ENCODE measurements at places on chromosomes 11 and 22.

GRCh38 chr22:40410272-40410671 lies 39.9 kb downstream of the SGSM3 start:
- DNase-seq, result no peak

DNA sequence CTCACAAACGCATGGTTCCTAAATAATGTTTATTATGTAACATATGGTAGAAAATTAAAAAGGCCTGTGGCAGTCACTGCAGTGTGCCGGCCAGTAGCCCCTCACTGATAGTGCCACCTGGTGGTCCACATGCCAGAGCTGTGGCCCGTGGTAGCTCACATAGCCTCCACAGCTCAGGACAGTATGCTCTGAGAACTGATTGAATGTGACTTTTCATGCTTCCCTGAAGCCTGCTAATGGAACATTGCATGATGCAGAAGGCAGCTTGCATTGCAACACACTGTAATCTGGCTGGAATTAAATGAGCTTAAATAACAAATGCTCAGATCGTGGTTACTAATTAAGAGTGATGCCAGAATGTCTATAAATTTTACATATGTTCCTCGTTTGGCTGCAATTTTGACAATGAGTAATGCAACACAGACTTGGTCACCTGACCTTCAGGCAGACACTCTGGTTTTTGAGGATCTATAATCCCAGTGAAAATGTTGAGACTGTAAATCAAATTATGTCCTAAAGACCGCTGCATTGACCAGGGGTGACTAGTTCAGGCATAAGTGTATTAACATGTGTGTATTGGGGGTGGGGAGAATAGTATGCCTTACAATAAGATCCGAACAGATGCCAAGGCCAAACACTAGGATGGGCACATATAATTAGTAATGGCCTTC lies 566.4 kb downstream of the METTL15 start:
- no peak for DNase-seq

DNA sequence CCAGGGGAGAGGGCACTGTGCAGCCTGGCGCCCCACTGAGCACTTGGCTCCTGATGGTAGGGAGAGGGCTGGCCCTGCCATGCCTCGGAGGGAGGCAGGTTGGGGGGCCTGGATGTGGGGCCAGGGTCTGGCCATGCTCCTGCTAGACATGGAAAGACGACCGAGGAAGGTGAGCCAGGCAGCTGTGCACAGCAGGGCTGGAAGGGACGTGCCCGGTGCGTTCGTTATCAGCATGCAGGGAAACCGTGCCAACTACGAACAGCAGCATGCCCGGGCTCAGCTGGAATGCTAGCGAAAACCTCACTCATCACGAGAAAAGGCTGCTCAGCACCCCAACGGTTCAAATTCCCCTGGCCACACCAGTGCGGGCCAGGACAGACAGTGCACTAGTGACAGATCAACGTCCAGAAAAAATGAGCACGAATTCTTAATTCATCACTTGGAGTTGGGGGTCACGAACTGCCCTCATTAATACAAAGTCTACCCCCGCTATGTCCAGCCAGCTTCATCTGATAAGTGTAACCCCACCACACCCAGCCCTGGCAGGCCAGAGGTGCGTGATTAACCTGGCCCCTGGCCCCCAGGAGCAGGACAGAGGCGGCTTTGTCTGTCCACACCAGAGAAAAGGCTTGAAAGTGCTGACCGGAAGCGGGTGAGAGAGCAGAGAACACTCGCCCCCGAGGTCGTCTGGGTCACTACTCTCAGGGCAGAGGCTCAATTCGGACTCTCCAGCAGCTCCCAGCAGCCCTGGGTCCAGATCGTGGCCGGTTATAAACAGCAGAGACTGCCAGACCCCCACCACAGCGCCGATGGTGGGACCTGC lies 84.2 kb downstream of the CELSR1 start:
- no peak for DNase-seq

DNA sequence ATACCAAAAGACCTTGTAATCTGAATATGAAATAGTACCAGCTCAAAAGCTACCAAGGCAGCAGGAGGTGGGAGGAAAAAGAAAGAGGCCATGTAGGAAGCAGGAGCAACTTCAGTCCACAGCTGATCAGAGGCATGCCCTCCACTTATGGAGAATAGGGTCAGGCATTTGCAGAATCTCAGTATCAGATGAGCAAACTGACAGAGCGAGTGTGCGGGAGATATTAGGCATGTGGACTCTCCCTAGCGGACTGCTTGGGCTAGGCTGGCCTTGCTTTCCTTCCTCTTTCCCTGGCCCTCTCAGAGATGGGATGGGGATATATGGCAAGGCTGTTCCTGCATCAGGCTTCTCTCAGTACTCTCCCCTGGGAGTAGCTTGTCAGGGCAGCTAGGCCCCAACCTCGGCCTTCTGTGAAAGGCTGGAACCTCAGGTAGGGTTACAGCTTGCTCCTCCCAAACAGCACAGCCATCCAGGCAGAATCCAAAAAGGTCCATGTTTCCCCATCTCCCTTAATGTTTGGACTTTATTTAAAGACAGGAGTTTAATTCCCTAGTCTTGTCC lies 37.0 kb downstream of the ETS1 start:
- no peak for DNase-seq

DNA sequence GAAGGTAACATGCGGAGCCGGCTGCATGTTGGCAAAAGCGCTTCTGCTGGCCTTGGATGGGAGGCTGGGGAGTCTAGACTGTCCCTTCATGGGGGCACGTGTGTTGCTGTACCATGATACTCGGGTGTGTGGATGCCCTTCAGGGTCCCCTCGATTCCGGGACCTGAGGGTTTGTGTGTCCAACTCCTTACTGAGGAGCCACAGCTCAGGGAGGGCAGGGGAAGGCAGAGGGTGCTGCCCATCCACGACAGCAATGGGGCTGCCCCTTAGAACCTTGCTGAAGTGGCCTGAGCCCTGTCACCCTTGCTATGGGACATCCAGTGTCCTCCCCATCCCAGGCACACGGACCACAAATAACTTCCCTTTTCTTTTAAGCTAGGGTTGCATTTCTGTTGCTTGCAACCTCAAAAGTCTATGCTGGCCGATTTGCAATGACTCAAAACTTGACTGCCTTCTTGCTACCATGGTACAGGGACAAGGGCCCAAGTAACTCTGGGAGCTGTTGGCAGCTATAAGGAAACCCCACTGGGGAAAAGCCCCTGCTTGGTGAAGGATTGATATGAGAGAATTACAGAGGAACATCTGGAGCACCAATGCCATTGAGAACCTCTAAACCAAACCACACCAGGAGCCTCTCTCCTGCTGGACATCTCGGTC lies 43.8 kb downstream of the RTL6 start:
- DNase-seq, result no peak

DNA sequence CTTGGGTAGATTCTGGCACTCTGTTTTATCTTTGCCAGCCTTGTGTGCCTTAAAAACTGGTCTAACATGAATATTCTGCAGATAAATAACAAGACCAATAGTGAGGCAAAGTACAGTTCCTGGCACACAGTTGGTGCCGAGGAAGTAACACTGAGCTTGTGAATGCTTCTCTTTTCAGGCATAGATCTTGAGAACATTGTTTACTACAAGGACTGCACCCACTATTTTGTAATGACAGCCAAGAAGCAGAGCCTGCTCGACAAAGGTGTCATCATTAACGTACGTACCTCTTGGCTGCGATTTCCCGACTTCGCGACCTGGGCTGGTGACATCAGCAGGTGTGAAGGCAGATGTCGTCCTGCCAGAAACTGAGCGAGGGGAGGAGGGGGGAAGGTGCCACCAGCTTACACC lies 105.7 kb downstream of the MICAL2 start:
- DNase-seq, result no peak

- no peak for DNase-seq
These were observed 1.4 kb downstream of the NECTIN1 start for GRCh38 chr11:119727523-119728151.

- no peak for DNase-seq
These were observed 415.7 kb downstream of the TENM4 start for GRCh38 chr11:79025097-79025496.

DNA sequence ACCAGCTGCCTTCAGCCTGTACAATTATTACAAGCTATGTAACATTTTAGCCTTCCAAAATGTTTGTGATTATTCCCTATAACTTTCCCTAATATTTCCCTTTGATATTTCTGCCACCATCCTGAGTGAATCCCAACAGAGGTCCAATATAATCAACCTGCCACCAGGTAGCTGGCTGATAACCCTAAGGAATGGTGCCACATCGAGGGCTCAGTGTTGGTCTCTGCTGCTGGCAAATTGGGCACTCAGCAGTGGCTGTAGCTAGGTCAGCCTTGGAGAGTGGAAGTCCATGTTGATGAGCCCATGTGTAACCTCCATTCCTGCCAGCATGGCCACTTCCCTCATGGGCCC lies 121.2 kb downstream of the ZNF280B start:
- DNase-seq, result no peak

GRCh38 chr11:114281388-114281956 lies 14.7 kb upstream of the NNMT start:
- DNase-seq, result no peak

- DNase-seq, result no peak
These were observed 20.8 kb downstream of the CARS1 start for GRCh38 chr11:3036419-3036818.

GRCh38 chr11:42201603-42202148 lies 742.2 kb upstream of the LRRC4C start:
- no peak for DNase-seq

- DNase-seq, result no peak
These were observed 468.3 kb downstream of the TBC1D22A start for GRCh38 chr22:47230741-47231140.

DNA sequence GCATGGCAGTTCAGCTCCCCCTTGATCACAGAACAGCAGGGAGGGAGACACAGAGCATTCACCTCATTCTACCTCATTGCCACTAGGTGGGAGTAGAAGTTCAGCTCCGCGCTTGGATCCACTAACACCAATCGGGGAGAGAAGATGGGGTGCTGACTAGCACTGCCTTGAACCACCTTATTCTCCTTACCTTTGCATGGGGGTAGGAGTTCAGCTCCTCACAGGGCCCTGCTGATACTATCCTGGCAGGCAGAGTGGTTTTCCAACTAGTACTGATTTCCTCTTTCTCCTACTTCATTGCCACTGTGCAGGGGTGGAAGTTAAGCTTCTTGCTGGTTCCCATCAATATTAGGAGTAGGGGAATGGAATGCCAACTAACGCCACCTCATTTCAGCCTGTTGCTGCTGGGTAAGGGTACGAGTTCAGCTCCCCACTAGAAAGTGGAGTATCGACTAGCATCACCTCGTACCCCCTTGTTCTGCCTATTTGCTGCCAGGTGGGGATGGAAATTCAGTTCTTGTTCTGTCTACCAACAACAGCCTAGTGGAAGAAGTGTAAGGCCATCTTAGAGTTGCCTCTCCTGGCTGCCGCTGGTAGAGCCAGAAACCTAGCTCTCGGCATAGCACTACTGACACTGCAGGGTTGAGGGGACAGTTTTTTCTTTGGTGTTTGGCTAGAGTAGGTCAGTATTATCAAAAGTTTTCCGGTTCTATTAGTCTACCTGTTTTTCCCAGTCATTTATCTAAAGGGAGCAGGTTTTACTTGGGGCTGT lies 550.9 kb upstream of the CCDC90B start:
- DNase-seq, result no peak

DNA sequence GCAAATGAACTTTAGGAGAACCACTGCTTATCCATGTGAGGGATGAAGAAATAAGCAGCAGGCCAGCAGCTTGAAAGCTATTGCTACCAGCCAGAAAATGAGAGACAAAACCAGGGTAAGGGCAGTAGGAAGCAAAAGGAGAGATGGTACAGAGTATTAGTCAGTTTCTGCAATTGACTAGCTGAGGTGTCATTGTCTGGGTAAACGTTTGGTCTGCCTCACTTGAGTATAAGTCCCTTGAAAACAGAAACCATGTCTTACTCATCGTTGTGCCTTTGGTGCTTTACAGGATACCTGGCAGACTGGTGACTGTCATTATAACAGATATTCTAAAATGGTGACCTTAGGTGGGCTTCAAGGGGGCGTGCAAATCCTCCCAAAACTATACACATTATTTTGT lies 63.9 kb upstream of the USP47 start:
- no peak for DNase-seq

GRCh38 chr11:66510990-66511339 lies 530 bp downstream of the BBS1 start:
- DNase-seq, result no peak

GRCh38 chr11:112290493-112290850 lies 29.8 kb upstream of the PLET1 start:
- DNase-seq, result no peak

DNA sequence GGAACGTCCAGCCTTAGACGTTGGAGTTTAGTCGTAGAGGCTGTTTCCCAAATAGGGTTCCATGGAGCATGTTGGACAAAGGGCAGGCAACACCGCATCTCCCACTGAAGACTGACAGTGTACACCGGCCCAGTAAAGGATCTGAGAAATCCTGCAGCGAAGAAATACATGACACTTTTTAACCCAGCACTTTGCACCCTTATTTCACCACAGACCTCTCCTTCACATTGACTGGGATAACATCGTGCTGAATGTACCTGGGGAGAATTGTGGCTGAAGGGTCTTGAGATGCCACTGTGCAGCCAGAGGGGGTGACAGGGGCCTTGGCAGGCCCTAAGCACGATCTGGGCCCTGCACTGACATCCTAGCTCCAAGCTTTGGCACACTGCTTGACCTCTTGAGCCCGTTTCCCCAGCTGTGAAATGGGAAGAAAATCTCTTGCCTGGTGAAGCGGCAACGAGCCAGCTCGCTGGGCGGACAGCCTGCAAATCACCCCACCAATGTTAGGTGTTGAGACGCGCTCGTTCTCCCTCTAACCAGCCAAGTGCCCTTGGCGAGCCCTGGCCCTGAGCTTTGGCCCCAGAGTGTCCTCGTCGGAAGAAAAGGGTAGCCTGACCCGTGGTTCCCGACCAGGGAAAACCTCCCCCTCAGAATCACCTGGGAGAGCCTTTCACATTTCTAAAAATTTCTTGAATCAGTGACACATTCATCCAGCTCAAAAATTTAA lies 13.4 kb downstream of the CD5 start:
- DNase-seq, result no peak

DNA sequence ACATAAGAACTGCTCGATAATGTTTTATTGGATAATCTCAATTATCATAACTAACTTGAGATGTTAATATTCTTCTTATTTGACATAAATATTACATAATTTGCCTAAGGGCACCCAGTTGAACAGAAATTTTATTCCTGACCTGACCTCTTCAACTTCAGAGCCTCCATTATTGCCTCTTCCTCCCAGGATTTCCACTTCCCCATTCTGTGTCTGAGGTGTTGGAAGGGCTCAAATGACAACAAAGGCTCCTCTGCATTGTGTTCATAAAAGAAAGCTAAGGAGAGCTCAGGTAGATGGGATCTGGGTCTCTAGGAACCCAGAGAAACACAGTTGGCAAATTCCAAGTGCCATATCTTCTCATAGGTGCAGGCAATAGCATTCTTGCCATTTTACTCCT lies 61.2 kb upstream of the ARHGAP20 start:
- no peak for DNase-seq

DNA sequence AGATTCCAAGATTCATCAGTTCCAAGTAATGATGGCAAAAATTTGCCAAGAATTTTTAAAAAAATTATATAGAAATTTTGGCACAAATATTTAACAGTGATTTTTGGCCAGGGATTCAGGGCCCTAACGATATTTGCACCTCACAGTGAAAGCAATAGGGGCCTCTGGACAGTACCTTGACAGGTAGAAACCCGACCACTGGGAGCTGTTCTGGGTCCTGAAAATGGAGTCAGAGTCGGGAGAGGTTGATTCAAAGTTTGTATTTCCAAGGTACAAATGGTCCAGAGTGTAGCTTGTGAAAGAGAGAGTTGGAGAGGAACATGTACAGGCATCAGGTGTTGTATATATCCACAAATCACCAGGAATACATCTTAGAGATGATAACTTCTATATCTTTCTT lies 41.6 kb downstream of the MRGPRX2 start:
- DNase-seq, result no peak

GRCh38 chr22:46178755-46179505 lies 28.6 kb downstream of the PPARA start:
- no peak for DNase-seq

GRCh38 chr22:26487996-26488395 lies 4.3 kb downstream of the SRRD start:
- no peak for DNase-seq

Measured in activated naive CD4-positive, alpha-beta T cell treated with anti-CD3 and anti-CD28 coated beads, Interleukin-2, amount 50 U/mL, for 72 hours (primary cell).